GM20000 (cell line): ENCODE measurements at places on chromosomes 3 and 15.
A peak's percentile ranks its signal among the peaks of the same experiment; 100 is the strongest.

- DNase-seq, result peak; percentile 48
Measured at GRCh38 chr3:192042116-192042515, 581.2 kb downstream of the PYDC2 start.

- DNase-seq, result no peak
Measured at GRCh38 chr3:141235661-141236171, 4.1 kb downstream of the PXYLP1 start.

GRCh38 chr15:80932989-80933388, 56.6 kb downstream of the MESD start:
- no peak for DNase-seq

DNA sequence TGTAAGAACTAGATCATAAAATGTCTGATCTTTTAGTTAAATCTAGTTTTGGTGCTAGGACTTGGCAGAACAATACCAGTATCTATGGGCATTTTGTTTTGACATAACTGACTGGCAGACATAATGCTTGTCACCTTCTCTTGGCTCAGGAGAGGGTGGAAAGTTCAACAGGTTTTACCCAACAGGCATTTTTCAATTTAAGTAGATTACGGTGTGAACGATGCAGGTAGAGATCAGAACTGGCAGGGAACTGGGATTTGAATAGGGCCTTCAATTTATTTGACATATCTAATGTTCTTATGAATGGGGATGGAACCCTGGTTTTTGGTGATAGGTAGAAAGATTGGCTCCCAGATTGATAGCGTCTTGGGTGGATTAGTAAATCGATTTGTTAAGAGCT, 351.0 kb downstream of the FEZF2 start:
- no peak for DNase-seq

DNA sequence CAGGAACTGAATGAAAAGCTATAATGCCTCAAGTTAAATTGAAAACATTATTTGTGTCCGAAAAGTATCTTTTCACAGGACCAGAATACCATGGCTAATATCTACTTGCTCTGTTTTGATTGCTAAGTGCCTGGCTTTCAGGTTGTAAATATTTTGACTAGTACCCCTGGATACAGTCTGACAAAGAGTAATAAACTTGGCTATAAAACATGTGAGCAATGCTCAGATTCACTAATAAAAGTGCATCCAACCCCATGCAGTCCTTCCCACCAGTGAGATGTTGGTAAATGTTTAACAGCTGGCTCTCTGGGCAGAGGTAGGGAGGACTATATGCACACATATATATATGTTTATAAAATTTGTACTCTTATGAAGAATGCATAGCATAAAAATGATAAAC, 281.8 kb upstream of the TGFBR2 start:
- no peak for DNase-seq

DNA sequence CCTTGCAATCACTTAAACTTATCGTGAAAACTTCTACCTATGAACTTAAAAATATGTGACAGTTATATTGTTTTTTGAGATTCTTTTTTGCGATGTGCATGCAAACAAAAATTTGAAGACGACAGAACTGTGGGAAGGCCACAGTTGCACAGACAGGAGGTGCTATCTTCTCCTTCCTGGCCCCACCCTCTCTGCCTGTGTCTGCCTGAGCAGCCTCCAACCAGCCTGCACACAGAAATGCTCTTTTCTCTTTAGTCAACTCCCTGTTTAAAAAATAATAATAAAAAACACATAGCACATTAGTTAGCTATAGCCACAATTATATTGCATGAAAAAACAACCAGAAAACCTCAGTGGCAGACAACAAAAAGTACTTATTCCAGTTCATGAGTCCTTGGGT, 212.2 kb downstream of the ZNF621 start:
- DNase-seq, result no peak

GRCh38 chr15:99425657-99426301, 140.0 kb upstream of the MEF2A start:
- DNase-seq, result no peak

DNA sequence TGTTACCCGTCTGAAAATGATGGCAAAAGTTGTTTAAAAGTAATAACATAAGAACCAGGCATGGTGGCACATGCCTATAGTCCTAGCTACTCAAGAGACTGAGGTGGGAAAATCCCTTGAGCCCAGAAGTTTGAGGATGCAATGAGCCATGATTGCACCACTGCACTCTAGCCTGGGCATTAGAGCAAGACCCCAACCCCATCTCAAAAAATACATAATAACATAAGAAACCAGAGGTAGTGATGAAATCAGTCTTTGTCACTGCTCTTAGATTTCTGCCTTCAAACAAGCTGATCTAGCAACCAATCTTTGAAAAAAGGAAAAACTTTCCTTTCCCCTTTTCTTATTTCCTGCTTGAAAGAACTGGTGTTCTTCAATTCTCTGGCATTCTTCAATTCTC, 71.3 kb downstream of the TMCC1 start:
- no peak for DNase-seq
